ENCODE measurements at places on chromosomes 2 and 18.

DNA sequence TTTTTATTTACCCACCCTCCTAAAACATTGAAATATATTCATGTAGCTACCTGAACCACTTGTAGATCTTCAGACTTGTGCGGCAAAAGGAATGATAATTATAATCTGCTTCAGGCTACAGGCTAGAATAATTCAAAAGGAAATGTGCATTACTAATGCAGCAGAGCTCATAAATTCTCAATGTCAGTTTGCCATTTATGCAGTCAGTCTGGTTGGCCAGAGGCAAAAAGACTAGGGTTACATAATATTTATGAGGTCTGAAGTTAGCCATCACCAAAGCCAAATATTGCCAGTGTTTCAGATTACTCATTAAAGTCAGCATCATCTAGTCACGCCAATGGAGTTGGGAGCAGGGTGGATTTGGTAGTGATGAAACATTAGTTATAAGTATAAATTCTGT, 38.9 kb downstream of the METAP1D start:
- no peak for DNase-seq

- no peak for DNase-seq
These were observed 60.0 kb upstream of the SERTAD2 start for GRCh38 chr2:64713686-64714085.

DNA sequence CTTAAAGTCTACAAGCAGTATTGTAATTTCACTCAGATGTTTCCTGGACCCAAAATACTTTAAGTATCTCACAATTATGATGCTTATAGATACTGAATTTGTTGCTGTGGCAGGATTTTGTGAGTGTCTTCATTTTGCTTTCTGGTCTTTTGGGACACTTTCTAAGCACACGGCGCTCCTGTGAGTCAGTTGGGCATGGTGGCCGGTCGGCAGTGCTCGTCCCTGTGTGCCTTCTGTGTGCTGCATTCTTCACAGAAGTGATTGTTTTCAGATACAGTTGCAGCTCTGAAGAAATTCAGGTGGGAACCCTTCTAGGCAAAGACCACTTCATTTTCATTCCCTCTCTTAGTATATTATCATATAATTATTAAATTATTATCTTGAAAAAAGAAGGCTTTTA, 273.3 kb downstream of the ZNF407 start:
- DNase-seq, result no peak

DNA sequence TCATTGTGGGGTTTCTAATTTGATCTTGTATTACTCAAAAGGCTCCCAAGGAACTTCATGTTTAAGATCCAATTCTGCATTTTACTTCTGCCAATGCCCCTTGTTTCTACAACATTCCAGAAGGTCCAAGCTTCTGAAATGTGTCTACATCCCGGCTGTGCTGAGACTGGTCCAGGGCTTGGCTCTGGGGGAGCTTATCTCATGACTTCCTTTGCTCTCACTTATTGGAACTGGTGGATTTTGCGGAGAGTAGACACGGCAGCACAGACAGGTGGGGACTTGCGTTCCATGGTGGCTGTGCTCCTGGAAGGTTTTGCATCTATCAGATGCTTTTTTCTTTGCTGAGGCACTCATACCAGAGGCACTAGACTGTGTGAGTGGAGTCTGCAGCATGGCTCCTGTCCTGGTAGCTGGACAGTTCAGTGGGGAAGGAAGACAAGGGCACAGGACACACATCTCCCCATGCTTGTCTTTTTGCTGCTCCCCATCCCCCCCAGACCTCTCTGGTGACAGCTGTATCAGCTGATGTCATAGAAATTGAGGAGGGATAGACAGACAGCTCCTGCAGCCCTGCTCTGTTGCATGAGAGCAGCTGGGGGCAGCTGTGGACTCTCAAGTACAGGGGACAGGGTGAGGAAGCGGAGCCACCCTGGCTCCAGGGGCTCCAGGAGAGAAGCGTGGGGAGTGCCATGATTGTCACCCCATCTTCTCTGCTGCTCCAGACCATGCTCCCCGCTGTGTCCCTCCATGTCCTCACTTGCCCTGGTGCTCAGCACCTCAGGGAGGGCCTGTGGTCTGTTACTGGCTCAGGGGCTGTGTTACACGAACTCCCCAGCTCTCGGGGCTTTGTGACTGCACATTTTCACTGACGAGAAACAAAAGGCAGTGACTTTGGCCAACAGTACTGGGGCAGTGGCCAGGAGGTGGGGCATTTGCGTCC, 46.0 kb downstream of the ACAA2 start:
- no peak for DNase-seq

- DNase-seq, result no peak
These were observed 352.0 kb downstream of the ARHGAP15 start for GRCh38 chr2:143481237-143481623.

Data from stimulated activated CD4-positive, alpha-beta T cell treated with anti-CD3 and anti-CD28 coated beads, Interleukin-4, amount 100 ng/mL, for 48 hours (primary cell).